ENCODE measurements at places on chromosomes 2 and 18.

GRCh38 chr2:47899915-47900816 is 6.1 kb downstream of the FBXO11 start:
- DNase-seq: no peak

DNA sequence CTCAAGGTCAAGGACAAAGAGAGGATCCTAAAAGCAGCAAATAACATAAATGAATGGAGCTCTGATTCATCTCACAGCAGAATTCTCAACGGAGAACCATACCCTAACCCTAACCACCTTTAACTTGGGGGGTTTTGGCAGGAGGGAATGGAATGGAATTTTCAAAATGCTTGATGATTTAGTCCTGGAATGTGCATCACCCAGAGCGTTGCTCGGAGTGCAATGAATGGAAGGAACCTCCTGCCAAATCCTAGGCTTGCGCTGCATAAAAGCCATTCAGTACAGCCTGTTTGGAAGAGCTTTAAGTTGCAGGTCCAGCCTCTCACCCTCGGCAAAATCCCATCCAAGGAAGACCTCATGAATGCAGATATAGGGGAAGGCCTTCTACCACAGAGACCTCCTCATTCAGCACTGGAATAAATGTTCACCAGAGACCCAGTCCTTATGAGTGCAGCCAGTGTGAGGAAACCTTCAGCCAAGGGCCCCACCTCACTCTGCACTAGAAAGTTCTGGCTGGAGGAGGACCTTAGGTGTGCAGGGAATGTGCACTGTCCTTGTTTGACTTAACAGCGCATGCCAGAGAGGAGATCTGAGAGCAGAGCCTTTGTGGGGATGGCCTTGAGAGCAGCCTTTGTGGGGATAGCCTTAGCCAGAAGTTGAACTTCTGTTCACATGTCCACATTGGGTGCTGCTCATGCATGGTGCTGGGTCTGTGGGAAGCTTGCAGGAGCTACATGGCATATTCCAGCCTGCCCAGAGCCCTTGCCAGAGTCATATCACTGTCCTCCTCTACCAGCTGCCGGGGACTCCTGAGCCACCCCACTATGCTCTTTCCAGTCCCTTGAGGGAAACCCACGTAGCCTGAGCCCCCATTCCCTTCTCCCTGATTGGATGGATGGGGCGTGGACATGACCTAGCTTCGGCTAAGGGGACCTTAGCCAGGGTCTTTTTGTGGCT is 30.5 kb downstream of the ASB1 start:
- no peak for DNase-seq

- no peak for DNase-seq
Observed at GRCh38 chr2:52821631-52822030, 946.0 kb upstream of the CHAC2 start.

DNA sequence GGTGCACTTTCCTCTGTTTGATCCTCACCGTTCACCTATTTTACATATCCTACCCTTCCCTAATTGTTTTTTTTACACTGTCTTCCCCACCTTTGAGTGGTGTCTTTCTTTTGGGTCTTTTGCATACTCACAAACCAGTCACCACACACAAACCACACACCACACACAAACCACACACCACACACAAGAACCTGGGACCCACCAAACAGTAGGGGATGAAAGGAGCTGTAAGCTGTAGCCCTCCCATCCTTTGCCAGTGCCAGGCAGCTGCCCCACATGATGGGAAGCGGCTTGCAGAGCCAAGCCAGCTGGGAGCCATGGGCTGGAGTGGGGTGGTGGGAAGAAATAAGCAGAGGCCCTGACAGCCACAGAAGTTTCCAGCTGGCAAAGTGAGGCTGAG is 38.9 kb upstream of the MSH6 start:
- no peak for DNase-seq

DNA sequence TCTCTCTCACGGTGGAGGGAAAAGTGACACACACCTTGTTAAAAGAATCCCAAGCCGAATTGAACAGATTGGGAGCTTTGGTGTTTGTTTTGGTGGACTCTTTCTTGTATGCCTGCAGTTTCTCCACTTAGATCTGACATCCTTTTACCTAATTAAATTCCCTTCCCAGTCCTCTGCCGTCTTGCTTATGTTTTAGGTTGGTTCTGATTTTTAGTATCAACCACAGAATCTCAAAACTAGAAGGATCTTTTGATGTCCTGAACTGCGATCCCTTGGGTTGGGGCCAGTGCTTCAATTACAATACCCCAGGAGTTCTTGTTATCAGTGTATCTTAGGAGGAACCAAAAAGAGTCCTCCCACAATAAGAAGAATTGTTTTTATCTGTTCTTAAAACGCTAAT is 112.3 kb downstream of the PRKCE start:
- DNase-seq: no peak

Data from kidney capillary endothelial cell (primary cell).